Non-pigmented ciliary epithelial cell (primary cell): ENCODE measurements at places on chromosomes 3 and 15.
A peak's percentile ranks its signal among the peaks of the same experiment; 100 is the strongest.

GRCh38 chr3:113234028-113234427 lies 22.7 kb downstream of the BOC start:
- DNase-seq: no peak

- DNase-seq: no peak
Observed at GRCh38 chr3:10332481-10333348, 11.8 kb upstream of the SEC13 start.

GRCh38 chr3:196968233-196969133 lies at the start of gene PIGZ:
Gene PIGZ (minus strand): TSS chr3:196968833. CDS start chr3:196952031, 16,802 bp downstream.
- DNase-seq: no peak

DNA sequence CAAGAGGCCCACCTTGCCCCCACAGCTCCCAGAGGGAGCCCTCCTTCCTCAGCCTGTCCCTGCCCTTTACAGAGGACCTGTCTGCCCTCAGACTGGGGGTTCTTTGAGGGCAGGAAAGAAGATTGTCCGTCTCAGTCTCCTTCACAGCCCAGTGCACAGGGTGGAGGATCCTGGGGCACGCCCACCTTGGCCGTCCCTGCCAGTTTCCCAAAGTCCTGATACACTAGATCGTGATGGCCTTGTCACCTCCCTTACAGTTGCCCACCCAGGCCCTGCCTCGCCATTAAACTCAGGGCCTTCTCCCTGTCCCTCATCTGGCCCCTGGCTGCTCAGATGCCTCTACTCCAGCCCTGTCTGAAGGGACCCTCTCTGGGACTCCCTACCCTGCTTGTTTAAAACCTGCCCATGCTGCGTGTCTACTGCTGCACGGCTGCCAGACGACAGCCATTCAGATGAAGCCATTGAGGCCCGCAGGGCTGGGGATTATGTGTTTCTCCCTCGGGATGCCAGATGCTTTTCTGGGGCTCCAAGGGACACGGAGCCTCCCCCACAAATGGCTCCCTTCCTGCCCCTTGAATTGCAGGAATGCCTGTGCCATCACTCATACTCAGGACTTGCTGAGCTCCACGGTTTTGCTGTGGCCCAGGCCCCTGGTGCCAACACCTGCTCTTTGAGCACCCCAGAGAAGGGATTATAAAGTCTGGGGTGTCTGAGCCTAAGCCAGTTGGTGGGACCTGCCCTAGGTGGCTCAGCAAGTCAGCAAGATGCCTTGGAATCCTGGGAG lies 27.8 kb downstream of the ACSBG1 start:
- peak; percentile 6 for DNase-seq

- DNase-seq: no peak
Observed at GRCh38 chr3:38124324-38125122, 12.4 kb downstream of the ACAA1 start.

DNA sequence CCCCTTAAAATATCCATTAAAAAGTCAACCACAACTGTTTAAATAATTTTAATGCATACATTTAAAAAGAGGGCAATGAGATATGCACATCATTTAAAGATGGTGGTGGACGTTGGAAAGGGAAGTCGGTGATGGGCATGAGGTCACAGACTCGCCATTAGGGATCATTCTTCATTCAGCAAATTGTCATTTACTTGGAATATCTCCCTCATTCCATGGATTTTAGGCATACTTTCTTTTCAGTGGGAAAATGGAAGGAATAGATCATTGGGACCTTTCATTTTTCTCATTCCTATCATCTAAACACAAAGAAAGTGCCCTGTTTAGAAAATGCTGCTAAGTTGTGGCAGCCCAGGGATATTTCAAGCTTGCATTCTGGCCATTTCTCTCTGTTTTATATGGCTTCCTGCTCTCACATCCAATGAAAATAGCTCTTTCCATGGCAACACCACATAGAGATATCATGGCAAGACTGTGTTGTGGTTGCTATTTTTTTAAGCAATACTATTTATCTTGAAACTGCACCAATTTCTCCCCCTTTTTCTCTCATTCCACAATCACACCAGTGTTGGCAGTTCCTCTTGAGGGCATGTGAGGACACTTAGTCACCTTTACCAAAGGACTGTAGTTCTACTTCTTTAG lies 40.7 kb upstream of the LMCD1 start:
- no peak for DNase-seq

DNA sequence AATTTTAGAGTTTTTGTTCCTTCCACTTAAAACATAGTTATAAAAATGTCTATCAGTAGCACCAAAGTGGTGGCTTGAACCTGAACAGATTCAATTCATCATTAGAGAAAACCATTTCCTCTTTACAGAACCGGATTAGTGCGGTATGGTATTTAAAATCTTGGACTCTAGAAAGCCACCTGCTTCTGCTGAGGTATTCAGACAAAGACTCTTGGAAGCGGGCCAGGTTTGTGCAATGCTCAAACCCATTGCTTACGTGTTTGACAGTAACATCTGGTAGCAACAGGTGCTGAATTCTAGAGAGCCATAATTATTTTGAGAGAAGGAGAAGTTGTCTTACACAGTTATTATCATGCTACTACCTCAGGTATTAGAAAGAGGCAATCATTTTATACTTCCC lies 290.5 kb downstream of the NAALADL2 start:
- no peak for DNase-seq
